ENCODE measurements at places on chromosomes 13 and 19.

DNA sequence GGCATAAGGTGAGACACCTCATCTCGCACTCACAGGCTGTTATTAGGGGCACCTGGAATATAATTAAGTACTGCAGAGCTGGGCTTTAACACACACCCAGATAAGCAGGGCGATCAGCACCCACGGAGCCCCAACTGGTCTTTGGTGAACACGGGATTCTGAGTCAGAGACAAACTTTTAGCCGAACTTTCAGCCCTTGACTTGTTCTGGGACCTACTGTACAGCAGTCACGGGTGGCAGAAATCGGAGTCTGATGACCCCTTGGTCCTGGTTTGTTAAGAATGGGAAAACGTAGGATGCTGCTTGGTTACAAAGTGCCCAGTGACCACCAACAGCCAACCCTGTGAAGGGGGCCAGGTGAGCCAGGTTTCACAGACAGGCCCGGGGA is 9.0 kb downstream of the SH3GL1 start:
- DNase-seq, result no peak

DNA sequence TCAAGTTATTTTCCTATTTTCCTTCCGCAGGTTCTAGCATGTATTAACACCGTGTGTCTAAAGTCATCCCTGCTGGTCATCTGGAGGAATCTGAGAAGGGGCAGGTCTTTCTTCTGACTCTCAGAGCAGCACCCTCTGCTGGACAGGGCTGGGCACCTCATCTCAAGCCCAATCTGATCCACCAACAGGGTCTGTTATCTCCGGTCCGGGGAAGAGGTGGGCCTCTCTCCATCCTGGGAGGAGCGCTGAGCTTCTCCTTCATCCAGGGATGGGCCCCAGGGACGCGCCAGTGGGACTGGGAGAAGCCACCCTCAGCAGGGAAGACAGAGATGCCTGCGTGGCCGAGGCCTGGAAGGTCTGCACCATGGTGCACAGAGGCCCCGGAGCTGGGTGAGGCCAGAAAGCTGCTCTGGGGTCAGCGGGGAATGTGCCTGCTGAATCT is 26.0 kb upstream of the ZNF331 start:
- no peak for DNase-seq

- no peak for DNase-seq
Measured at GRCh38 chr19:58407658-58408151, 744 bp upstream of the ZNF584 start.

DNA sequence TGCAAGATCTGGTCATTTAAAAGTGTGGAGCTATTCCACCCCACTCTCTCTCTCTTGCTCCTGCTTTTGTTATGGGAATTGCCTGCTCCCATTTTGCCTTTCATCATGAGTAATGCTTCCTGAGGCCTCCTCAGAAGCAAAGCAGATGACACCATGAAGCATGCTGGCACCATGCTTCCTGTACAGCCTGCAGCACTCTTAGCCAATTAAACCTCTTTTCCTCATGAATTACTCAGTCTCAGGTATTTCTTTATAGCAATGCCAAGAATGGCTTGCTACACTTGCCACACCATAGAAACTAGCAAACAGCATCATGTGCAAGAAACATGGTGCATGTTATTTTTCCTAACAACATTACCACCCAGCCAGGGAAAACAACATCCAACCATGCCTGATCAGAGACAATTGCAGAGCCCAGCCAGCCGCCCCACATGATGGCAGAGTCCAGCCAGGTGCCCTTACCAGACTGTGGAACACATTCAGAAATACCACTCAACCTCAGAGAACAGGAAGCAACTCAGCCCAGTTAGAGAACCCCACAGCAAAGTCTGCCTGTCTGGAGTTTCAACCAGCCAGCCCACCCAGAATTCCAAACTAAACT is 36.9 kb downstream of the SYDE1 start:
- DNase-seq, result no peak

DNA sequence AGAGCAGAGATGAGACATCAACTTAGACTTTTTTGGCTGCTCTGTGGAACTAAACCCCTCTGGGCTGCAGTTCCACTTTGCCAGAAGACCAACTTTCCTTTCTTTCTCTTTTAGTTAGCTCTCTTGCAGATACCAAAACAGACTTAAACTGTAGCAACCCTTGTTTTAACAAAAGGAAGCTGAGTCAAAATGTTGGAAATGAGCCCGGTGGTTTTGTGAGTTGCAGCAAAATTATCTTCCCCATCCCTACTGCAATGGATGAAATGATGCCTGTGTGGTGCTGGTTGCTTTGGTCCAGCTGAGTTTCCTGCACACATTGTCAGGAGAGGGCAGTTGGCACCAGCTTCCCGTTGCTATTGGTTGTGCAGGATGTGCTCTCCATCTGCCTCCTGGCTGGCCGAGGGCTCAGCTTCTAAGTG is 115.3 kb downstream of the LRCH1 start:
- DNase-seq, result no peak

- no peak for DNase-seq
Measured at GRCh38 chr19:56808717-56809392, 31.7 kb downstream of the PEG3 start.

GRCh38 chr13:39976481-39976880 is 321.0 kb downstream of the COG6 start:
- no peak for DNase-seq

DNA sequence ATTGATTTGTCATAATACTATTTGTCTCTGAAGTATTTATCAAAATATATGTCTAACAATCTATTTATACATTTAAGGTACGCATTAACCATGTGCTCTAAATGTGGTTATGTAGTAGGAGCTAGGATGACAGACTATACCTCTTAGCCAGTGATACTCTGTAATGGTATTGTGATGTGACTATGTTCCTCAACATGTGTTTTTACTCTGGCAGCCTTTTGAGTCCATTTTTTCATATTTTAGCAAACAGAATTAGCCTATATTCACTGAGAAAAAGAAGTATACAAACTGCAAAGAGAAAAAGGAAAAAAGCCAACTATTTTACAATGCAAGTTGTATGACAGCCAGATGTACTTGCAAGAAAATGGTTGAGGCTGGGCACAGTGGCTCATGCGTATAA is 26.7 kb downstream of the MAB21L1 start:
- DNase-seq, result no peak

GRCh38 chr13:85469320-85469719 is 329.9 kb downstream of the SLITRK6 start:
- no peak for DNase-seq

- DNase-seq, result no peak
Measured at GRCh38 chr13:59459972-59460371, 703.8 kb downstream of the DIAPH3 start.

DNA sequence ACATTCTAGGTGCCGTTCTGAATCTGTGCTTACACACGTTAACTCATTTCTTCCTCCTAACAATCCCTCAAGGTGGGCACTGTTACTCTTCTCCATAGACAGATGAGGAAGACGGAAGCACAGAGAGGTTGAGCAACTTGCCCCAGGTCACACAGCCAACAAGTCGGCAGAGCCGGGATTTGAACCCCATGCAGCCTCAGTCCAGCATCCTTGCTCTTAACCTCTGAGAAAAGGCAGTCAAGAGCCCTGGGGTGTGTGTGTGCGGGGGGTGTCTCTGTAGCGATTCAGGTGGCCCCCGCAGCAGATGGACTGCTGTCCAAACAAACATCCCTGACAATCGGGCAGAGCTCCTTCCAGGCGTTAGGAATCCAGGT is 6.3 kb downstream of the PTPRS start:
- no peak for DNase-seq

- no peak for DNase-seq
Measured at GRCh38 chr19:16400911-16401591, 70.7 kb downstream of the EPS15L1 start.
